ENCODE measurements at places on chromosomes 2 and 18.

- no peak for DNase-seq
These were observed 423.6 kb upstream of the POU3F3 start for GRCh38 chr2:104430359-104430740.

DNA sequence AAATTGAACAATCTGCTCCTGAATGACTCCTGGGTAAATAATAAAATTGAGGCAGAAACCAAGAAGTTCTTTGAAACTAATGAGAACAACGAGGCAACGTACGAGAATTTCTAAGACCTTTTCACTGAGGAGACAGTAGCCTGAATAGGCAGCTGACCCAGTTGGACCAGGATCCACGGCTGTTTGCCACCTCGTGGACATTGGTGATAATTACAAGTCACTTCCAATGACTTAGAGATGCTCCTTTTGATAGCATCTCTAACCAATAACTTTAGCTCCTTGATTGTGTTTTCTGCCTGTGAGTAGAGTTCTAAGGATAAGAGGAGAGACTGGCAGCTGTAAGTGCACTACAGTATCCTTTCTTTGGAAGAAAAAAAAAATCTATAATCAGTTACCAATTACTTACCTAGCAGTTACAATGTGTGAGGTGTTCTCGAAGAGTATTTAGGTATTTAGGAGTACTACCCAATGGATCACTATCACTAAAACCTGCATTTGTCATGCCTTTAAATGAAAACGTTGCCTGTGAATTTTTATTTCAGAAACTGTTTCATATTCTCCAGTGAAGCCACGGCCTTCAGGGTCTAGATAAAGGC is 31.3 kb upstream of the CNTNAP5 start:
- DNase-seq = peak; percentile 1

GRCh38 chr2:151869291-151869690 is 41.1 kb upstream of the ARL5A start:
- DNase-seq = no peak

- DNase-seq = no peak
These were observed 166.2 kb downstream of the ATAD2B start for GRCh38 chr2:23760736-23761135.

DNA sequence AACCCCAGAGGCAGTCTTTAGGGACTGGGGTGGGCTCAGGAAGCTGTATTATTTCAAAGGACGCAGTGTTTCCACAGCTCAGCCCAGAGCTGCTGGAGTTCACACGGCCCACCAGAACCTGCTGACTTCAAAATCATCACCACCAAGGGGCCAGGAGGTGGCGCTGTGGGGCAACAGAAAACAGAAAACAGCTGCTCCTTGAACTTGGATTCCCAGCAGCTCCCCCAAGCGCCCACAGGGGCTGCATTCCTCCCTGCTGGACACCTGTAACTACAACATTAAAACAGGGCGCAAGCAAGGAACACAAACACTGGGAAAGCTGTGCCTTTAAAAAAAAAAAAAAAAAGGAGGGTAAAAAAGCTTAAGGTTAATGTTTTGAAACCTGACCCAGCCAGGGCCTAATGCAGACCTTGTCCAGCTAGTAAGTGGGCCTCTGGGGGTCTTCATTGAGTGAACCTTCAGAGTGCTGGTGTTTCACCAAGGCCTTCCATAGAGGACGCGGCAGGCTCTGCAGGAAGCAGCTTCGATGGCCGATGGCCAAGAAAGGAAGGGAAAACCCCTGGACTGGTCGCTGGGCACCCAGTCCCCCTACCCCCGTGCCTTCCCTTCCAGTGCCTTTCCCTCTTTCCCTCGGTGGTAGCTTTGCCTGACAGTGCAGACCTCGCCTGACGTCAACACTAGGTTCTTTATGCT is 25.9 kb downstream of the MLPH start:
- peak; percentile 76 for DNase-seq

GRCh38 chr2:1052771-1053191 is 102.1 kb downstream of the SNTG2 start:
- no peak for DNase-seq

DNA sequence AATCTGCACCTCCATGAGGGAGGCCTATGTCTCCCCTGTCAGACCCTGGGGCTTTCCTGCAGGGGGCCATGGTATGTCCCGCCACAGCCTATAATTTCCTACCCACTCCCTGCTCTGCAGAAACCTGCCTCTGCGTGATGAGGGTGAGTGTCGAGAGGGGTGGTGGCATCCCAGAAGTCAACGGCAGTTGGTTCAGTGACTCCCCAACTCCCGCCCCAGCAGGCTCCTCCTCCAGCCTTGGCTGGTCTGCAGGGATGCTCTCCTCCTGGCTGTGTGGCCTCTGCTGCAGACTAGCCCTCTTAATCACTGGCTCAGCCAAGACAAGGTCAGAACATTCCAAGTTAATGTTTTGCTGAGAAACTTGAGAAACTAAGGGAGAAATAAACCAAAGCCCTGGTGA is 13.3 kb downstream of the CELF4 start:
- no peak for DNase-seq

- no peak for DNase-seq
These were observed 124.0 kb downstream of the PRELID3A start for GRCh38 chr18:12531749-12532148.

DNA sequence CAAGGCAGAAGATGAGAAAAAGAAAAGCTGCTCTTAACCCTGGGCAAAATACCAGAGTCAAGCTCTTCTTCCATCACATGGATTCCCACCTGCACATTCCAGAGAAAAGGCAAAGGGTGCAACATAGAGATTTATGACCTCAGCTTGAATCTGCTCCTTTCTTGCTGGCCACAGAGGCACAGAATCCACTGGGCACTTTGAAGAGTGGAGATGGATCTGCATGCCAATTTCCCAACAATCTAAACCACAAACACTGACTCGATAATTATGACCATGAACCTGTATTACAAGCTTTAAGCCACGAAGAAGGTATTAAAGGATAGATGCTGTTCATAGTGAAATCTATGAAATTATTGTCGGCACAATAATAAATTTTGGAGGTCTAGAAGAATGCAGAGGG is 237.3 kb downstream of the PID1 start:
- no peak for DNase-seq

DNA sequence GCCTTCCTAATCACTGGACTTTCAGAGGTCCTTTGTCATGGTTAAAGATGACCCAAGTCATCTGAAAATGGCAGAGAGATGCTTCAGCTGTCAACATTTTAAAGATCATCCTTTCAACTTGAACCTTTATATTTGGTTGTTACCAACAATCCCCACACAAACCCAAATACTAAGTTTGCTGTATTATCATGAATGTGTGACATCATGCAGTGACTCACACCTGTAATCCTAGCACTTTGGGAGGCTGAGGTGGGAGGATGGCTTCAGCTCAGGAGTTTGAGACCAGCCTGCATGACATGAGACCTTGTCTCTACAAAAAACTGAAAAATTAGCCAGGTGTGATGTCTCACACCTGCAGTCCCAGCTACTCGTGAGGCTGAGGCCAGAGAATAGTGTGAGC is 55.2 kb upstream of the NRP2 start:
- DNase-seq = no peak

- no peak for DNase-seq
These were observed 90.1 kb downstream of the DOK6 start for GRCh38 chr18:69490813-69491212.

DNA sequence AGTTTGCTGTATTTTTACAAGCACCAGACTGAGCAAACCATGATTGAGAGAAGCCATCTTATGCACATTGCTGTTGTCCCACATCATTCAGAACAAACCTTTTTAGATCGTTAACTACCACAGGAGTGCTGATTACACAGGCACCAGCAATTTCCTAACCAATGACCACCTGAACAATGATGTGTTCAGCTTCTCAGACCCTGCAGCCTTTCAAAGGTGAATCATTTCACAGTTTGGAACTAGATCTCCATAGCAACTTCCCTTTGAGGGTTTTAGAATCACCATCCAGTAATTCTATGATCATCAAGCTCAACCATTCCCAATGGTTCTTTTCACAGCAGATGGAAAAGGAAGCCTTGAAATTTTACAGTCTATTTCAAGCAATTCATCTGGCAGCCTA is 71.4 kb downstream of the OLA1 start:
- no peak for DNase-seq

DNA sequence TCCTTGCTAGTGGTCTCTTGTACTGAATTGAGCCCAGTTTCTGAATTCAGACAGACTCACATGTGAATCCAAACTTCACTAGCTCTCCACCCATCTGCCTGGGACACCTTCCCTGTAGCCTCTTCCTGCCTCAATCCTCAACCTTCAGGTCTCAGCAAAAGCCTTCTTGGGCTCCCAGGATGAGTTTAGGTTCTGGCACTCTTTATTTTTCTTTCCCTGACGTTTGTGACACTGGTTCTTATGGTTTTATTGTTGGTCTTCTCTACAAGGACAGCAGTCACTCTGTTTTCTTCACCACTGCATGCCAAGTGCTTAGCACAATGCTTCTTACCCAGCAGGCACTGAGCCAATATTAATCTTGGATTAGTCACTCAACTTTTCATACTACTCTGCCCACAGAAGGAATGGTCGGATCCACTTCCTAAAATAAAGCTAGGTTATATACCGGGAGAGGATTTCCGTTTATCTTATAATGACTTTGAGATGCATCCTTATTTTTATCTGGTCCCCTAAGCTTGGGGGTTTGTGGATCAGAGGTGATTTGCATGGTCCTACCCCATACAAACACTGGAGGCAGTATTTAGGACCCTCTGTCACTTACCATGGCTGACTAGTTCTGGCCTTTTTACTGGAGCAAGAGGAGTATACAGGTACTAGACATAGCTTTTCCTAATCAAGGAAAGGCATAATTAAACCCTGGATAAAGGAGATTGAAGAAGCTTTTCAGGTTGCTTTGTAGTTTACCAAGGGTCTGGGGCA is 186.3 kb downstream of the MYCN start:
- DNase-seq = no peak

DNA sequence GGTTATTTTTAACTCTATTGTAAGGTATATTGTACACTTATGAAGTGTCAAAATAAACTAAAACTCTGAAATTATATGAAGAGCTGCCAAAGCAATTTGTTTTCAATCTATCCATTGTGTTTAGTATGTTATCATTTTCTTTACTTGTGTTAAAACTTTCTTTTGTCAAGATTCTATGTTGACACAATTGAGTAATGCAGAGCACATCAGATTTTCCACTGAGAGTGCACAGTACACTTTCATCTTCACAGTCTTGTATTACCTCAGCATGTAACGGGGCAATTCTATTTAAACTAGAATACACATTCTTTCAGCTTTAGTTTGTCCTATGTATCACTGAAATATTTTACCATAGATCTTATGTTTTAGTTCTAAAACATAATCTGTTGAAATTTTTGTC is 304.4 kb upstream of the ZC3H15 start:
- no peak for DNase-seq

- no peak for DNase-seq
These were observed 8.4 kb upstream of the PLEK start for GRCh38 chr2:68356599-68357239.

- DNase-seq = no peak
These were observed 42.7 kb downstream of the COLEC12 start for GRCh38 chr18:457521-458412.

DNA sequence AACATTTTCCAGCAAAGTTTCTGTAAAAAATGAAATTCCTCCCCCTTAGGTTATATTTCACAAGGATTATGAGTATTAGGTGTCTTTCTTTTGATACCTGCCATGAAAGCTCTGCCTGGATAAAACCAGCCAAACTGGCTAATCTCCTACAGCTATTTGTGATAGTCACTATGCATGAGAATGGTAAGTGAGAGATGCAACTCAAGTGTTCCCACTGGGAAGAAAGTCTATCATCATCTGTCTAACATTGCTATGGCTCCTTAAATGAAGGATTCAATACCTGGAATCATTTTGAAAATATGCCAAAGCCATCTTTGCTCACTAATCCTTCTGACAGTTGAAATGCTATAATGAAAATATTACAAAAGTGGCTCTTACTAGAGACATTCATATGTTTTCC is 339.9 kb upstream of the LRRTM4 start:
- no peak for DNase-seq

- peak; percentile 13 for DNase-seq
These were observed 46.0 kb upstream of the PAX8 start for GRCh38 chr2:113324684-113325160.

DNA sequence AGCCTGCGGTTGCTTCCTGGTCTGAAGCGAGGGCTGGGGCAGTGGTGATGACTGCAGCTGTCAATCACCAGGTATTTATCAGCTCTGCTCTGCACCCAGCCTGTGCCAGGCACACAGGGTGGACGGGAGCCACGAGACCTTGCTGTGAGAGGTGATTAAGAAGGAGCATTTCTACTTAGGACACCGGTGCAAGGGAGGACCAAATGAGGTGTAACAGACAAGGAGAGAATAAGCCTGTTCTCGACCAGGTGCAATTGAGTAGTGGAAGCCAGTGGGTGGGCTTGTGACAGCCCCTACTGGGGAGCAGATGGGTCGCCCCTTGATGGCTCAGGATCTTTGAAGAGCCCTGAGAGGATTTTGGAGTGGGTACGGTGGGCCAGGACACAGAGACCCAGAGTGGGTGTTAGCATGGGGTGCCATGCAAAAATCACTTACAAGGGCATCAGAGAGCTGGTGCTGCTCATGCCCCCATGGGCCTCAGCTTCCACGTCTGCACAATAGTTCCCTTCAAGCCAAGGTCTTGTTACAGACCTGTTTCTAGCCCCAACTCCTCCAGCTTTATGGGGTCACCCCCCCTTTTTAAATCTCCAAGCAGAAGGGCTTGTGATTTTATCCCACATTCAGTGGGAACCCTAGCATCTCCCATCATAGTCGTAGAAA is 24.6 kb downstream of the GPR55 start:
- DNase-seq = no peak

- no peak for DNase-seq
These were observed 10.9 kb downstream of the STARD7 start for GRCh38 chr2:96197546-96198255.

DNA sequence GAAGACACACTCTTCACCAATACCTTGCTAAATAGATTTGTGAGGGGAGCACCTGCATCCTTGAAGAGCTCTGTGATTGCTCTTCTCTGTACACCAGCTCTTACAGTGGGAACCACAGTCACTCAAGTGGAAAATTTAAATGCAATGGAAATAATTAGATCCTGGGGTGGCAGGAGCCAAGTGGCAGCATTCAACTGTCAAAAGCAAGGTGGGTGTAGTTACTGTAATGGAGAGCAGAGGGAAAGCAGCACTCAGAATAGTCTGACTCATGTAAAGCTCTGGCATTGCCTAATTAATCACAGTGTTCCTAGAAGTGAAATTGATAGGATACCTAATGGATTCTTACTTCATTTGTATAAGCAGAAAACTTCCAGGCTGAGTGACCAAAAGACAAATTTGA is 245.8 kb downstream of the KCNE4 start:
- no peak for DNase-seq
